Activated CD4-positive, alpha-beta T cell treated with anti-CD3 and anti-CD28 coated beads for 24 hours (primary cell): ENCODE measurements at places on chromosomes 7 and 10.
A peak's percentile ranks its signal among the peaks of the same experiment; 100 is the strongest.

- DNase-seq: peak; percentile 15
Measured at GRCh38 chr7:32347244-32347828, 142.8 kb downstream of the LSM5 start.

DNA sequence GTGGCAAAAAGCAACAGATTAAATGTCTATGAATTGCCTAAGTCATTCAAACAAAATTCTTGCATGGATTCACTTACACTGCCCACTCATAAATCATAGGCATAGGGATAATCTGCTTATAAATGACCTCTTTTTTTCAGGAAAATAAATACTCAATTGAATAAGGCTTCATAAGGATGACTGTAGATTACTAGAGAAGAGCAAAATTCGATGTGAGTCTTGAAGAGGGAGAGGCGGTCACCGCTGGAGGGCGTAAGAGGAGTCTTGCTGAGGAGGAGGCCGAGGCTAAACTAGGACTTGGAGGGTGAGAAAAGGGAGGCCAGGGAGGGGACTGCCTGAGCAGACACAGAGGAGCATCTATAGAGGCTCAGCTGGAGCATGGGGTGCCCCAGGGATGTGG, 135.4 kb upstream of the RSU1 start:
- DNase-seq: no peak

DNA sequence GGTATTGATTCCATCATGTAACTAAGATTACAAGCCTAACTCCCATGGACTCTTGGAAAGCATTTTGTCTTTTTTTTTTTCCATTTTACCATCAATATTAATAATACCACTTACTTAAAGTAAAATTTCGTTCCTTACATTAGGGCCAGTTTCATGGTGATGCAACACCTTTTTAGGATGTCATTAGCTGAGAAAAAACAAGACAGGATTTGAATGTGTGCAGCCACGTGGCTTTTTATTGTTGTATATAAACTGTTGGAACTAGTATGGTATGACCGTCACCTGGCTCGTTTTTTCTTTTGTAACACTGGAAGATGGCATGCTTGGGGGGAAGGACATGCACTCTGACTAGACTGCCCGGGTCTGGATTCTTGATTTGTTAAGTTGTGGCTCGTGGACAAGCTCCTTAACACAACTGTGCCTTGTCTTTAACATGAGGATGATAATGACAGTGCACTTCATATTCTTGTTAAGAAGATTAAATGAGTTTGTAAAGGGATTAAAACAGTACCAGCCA, 42.1 kb downstream of the ARHGAP21 start:
- no peak for DNase-seq

GRCh38 chr10:22624287-22624738, 90.1 kb downstream of the PIP4K2A start:
- no peak for DNase-seq

DNA sequence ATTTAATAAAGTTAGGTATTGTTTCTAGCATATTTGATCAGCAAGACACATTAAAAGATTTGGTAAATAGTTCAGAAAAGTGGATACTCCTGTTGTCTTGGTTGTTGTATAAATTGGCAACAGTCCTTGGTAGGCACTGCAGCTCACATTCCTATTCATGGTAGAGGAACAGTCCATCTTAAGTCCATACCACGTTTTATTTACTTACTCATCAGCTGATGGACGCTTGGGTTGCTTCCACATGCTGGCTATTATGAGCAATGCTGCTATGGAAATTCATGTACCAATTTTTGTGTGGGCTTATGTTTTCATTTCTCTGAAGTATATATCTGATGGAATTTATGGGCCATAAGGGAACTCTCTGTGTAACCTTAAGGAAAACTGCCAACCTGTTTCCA, 43.3 kb downstream of the C10orf120 start:
- DNase-seq: no peak

GRCh38 chr10:29420744-29421143, 131.9 kb downstream of the LYZL1 start:
- no peak for DNase-seq

DNA sequence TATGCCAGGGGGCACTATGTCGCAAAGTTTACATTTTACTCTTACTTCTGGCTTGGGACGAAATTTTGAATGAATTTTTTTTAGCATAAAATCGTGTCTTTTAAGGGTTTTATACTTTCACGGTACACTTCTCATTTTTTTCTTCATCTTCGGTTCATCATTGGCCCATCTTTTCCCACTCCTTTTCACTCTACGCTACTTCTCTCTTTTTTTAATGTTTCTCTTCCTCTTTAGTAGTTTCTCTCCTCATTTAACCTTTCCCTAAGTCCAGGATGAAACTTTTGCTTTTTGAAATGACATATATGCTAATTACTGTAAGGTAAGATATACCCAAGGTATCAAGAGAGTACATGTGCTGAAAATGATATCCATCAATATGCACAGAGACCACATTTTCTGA, 39.5 kb downstream of the C7orf33 start:
- DNase-seq: no peak

DNA sequence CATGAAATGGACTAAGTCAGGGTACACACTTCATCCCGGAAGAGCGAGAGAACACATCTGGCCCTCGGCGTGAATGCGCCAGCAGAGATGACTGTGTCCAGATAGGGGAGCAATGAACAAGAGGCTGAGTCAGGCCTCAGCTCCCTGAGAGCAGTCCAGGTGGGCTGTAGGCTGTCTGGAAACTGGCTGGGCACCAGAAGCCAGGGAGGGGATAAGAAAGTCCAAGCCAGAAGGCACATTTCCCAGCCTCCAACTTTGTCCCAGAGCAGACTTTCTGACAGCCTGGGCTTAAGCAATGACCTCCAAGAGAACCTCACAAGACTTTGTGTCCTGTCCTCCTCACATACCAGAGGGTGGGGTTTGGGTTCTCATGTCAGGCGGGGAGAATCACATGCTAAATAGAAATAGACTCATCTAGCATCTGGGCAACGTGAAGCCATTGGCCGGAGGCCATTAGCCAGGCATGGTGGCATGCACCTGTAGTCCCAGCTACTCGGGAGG, 157.2 kb downstream of the ARHGAP12 start:
- DNase-seq: no peak
